LHCN-M2 (cell line): ENCODE measurements at places on chromosomes 5 and 9. TPM values are rescaled to one million over a fixed set of nuclear protein-coding genes. Genes with fewer than 3 reads are reported as not detected.

Gene WDR38
- total RNA-seq = not detected in 2 replicates

Gene ANKRD34B
- total RNA-seq = not detected in 2 replicates

GRCh38 chr9:87564791-87565241 lies 67.1 kb downstream of the DAPK1 start:
- DNase-seq = no peak

- DNase-seq = no peak
These were observed 7.4 kb downstream of the SLC22A4 start for GRCh38 chr5:132301344-132302271.

GRCh38 chr5:100493996-100494395 lies 41.2 kb upstream of the FAM174A start:
- no peak for DNase-seq
